Stimulated activated CD4-positive, alpha-beta T cell treated with anti-CD3 and anti-CD28 coated beads, Interleukin-1b, Interleukin-23, amount 100 ng/mL, for 1 hour (primary cell): ENCODE measurements at places on chromosomes 2 and 18.

DNA sequence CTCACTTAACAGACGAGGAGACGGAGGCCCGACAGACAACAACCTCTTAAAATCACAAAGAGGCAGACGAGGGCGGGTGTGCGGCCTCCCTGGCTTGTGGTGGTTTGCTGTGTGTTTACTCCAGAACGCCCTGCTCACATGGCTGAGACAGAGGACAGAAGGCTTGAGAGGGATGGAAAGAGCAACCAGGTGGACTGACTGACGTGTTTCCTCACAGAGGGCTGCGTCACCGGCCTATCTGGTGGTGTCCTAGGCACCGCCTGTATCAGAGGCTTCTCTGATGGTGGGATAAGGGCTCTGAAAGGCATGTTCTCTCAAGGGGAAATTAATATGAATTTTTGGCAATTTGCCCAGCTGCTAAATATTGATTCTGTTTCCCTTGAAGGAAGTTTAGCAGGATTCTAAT lies 47.0 kb upstream of the RALBP1 start:
- DNase-seq: no peak

GRCh38 chr2:204022550-204022949 lies 86.0 kb downstream of the ICOS start:
- no peak for DNase-seq

- no peak for DNase-seq
These were observed 35.4 kb downstream of the MRPL35 start for GRCh38 chr2:86234563-86235131.

GRCh38 chr2:230502593-230502992 lies 86.6 kb downstream of the SP100 start:
- DNase-seq: no peak

- DNase-seq: no peak
These were observed 562 bp downstream of the TWSG1 start for GRCh38 chr18:9334973-9335696.

- DNase-seq: no peak
These were observed 24.7 kb downstream of the IL1B start for GRCh38 chr2:112811841-112812306.

DNA sequence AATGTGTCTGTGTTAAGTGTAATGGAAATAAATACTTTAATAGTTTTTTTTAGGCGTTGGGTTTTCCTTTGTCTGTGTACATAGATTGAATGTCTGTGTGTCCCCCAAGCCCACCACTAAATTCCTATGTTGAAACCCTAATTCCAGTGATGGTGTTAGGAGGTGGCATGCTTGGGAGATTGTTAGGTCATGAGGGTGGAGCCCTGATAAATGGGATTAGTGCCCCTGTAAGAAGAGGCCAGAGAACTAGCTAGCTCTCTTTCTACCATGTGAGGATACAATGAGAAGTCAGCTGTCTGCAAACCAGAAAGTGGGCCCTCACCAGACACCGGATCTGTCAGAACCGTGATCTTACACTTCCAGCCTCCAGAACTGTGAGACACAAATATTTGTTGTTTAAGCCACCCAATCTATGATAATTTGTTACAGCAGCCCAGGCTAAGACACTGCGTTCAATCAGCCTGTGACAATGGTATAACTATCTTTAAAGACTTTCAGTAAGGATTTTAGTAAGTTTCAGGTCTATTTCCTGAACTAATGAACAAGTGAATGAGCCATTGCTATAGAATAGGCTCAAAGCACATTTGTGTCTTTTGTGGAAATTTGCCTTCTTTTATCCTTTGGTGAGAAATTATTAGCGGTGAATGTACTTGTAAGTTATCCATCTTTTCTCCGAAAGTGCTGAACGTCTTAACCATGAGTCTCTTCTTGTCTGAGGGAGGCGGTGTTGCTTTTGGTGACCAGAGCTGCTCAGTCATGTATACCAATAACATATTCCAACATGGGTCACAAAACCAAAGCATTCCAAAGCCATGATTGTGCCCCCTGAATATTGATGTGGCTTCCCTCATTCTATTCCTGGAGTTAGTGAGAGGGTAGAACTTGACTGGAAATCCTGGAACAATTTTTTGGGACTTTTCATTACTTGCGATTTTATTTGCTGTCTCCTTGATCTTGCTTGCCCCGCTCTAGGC lies 29.6 kb upstream of the IL1R1 start:
- no peak for DNase-seq
